ENCODE measurements at places on chromosomes 7 and 10. TPM values are rescaled to one million over a fixed set of nuclear protein-coding genes. Genes with fewer than 3 reads are reported as not detected.

DNA sequence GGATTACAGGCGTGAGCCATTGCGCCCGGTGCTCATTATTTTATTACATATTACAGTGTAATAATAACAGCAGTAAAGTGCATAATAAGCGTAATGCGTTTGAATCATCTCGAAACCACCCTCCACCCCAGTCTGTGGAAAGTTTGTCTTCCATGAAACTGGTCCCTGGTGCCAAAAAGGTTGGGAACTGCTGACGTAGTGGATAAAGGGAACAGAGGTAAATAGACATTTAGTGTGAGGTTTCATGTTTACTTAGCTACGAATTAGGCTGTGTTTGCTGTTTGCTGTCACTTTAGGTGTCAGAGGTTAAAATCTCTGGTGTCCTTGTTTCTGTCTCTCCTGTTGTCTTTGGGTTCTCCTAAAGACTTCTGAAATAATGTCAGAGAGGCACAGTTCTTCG, 60.3 kb upstream of the SLC39A12 start:
- DNase-seq: no peak

DNA sequence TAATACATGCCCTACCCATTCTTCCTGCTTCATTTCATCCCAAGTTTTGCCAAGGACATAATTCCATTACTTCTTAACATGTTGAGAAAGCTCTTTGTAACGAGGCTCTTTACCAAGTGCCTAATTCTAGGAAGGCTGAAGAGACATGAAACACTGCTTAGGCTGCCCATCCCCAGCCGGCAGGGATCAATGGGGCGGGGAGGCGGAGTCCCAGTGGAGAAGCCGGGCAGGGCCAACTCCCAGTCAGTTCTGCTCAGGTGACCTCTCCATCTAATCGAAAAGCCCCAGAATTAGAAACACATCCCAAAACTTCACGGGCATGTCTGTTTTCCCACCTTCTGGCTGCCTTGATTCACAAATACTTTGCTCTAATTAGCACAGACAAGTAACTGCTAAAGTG, 89.5 kb upstream of the LYZL1 start:
- DNase-seq: no peak

DNA sequence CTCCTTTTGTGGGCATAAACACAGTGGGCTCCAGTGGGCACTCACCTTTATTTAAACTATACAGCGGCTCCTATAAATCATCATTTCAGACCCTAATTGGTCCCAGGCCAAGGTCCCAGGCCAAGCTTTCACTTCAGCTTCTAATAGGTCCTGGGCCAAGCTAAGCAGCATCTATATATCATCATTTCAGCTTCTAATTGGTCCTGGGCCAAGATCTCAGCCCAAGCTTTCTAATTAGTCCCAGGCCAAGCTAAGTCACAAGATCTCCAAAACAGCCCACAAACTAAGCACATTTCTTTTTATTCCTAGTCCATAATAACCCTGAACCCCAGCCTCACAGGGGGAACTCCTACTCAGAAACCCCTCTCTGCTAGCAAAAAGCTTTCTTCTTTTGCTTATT, 47.1 kb downstream of the ZNF680 start:
- no peak for DNase-seq

Gene IL2RA
- not detected for total RNA-seq

Gene YWHAG
- total RNA-seq: 83.0 TPM
